ENCODE measurements at places on chromosomes 2 and 18.

GRCh38 chr2:216539791-216540241 lies 41.2 kb downstream of the RPL37A start:
- peak; percentile 35 for DNase-seq

DNA sequence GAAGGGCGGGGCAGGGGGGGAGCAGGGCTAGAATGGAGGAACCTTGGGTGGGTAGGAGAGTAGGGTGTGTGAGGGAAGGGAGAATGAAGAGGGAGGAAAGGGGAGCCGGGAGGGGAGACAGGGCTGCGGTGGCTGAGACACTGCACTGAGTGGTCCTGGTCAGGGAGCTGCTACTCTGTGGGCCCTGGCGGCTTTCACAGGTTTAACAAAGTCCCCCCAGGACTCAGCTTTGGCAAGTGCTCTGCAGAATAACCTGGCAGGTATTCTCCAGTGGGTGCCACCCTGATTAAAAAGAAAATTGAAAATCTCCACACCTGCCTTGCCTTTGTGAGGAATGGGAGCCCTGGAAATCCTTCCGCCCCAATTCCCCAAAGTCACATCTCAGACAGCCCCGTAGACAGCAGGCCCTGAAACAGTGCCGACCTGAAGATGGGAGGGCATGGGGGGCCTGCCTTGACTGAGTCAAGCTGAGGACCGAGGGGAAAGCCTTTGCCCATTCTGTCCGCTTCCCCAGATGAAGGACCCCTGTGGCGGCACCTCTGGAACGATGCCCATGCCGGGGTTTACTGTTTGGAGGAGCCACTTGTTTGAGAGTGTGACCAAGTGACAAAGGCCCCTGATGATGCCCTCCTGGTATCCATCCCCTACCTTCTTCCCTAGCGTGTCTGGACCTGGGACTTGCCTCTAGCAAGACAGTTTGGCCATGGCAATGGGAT lies 43.6 kb upstream of the OTOS start:
- DNase-seq = no peak

DNA sequence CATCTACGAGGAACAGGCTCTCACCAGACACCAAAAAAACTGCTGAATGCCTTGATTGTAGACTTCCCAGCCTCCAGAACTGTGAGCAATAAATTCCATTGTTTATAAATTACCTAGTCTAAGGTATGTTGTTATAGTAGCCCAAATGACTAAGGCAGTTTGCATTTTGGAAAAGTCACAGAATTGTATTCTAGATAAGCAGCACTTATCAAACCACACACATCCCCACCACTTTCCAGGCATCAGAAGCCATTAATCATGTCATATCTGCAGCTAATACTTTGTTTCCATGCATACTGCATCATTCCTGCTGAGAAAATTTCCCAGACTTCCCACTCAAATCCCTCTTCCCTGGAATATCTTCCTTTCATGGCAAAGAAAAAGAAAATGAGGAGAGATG lies 187.2 kb downstream of the INO80D start:
- no peak for DNase-seq

GRCh38 chr2:85132834-85133637 lies at the start of gene TCF7L1:
Gene TCF7L1 (plus strand): TSS chr2:85133392. CDS start chr2:85133685, 293 bp downstream.
- DNase-seq = peak; percentile 96

DNA sequence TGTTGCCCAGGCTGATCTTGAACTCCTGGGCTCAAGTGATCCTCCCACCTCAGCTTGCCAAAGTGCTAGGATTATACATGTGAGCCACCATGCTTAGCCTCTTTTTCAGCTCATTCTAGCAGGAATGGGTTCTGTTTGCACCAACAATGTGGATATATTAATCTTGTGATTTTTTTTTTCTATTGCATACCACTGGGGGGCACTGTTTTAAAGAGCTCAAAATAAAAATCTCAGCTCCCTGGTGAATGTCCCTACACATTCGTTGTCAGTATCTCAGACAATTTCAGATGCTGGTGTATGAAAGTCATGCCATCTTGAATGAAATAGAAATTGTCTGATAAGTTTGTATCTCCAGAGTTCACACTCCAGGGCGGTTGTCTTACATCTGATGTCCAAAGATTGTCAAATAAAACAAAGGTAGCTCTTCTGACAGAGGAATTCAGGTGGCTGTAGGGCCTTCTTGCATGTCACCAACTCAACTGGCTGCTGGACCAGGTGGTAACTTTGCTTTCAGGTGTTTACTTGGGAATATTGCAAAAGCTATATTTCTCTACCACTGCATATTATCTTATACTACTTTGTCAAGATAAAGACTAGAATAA lies 3.1 kb upstream of the MATN3 start:
- peak; percentile 71 for DNase-seq

DNA sequence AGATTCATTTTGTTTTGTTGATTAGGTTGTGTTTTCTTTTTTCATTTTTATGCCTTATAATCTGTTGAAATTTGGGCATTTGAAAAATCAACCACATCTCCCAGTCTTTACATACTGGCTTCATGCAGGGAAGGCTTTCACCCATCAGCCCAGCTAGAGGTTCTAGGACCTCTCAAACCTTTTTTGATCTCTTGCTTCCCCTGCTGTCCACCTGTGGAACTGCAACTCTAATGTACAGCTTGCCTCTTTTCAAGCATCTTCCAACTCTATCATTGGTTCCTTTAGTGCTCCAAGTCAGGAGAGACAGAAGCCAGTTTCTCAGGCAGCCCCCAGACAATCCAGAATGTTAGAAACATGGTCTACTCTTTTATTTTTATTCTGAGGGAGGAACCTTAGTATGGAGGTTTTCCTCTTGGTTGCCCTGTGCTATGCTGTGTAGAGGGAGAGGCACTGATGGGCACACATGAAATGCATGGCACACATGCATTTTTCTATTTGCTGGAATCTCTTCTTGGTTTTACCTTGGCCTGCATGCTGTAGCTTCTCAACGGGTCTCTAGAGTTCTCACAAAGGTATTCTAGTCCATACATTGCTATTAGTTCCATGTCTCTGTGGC lies 107.2 kb upstream of the L3MBTL4 start:
- peak; percentile 62 for DNase-seq

DNA sequence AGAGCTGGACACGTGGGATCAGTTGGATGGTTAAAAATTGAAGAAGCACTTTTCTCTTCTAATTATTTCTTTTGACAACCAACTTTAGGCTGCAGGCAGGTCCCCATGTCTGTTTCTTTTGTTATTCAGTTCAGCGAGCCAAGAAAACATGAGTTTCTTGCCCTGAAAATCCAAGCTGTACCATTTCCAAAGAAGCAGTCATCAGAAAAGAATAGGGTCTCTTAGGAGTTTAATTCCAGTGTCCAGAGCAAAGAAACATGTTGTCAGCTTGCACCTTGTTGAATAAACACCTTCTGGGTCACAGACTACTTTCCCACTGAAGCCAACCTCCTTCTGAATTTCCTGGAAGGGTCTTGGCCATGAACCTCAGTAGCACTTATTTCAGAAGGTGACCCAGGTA lies 170.5 kb upstream of the COPS8 start:
- no peak for DNase-seq

GRCh38 chr18:31356025-31356424 lies 20.6 kb upstream of the DSG4 start:
- no peak for DNase-seq

DNA sequence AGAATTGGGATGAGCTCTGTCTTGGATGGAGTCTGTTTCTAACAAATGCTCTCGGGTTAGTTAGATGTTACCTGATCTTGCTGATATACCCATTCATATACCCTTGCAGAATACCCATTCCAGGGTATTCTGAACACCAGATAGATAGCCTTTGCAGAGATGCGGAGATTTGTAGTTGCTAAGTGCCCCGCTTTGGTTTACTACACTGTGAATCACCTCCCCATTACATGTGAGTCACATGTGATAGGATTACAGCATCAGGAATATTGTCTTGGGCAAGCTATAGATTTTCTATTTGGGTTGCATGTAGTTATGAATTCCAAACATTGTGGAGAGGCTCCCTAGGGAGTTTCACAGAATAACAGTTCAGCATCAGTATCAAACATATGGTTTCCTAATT lies 3.8 kb downstream of the VSNL1 start:
- peak; percentile 17 for DNase-seq

DNA sequence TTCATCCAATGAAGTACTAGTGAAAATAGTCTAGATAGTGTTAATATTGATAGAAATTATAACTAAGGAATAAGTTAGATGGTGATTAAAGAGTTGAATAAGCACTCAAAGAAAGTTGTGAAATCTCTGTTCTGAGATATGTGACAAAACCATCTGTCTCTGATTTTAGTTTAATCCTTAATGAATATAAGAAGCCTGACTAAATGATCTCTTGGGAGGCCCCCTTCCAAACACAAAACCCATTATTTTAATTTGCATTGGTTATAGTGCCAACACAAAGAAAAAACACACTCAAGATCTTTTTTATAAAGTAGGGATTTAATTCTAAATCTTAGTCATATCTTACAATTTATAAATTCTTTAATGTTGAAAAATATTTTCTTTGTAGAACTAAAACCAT lies 34.0 kb downstream of the SCN2A start:
- no peak for DNase-seq

GRCh38 chr18:21912339-21913239 lies 172.0 kb downstream of the MIB1 start:
- DNase-seq = no peak

DNA sequence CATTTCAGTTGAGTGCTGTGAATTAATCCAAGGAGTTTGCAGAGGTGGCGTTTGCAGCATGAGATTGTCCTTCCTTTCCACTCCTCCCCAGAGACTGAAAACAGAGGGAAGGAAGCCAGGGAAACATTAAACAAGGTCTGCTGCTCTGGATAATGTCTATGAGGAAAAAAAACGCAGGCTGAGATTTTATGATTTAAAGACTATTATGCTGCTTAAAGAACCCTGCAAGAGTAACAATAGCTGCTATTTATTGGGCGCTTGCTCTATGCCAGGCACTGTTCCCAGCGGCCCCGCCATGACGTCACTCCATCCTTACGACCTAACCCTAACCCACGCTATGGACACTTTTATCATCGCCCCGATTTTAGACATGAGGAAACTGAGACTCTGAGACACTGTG lies 222.4 kb downstream of the BCL2 start:
- DNase-seq = no peak

- DNase-seq = no peak
These were observed 309.7 kb upstream of the LRRTM4 start for GRCh38 chr2:77831898-77832297.

DNA sequence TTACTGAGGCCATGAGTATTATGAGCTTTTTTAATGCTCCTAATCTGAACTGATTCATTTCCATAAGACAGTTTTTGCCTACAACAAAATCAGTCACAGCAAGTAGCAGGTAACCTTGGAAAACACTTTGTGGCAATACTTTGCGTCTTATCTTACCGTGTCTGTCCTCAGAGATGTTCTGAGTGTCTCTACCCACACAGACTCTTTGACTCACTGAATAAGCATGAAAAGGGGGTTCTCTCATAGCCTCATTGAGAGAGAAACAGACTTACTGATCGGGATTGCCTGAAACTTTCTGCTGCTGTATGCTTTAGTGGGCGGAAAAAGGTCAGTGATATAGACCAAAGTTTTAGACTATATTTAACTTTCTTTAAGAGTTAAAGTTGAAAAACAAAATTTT lies 92.6 kb downstream of the MYL12B start:
- DNase-seq = no peak

DNA sequence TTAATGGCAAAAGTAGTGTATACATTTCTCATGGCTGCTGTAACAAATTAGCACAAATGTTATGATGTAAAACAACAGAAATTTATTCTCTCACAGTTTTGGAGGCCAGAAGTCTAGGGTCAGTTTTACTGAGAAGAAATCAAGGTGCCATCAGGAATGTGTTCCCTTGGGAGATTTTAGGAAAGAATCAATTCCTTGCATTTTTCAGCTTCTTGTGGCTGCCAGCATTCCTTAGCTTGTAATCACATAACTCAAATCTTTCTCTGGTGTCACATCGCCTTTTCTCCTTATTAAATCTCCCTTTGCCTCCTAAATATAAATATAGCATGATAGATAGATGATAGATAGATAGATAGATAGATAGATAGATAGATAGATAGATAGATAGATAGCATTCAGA lies 307.0 kb upstream of the REG3G start:
- DNase-seq = peak; percentile 63

DNA sequence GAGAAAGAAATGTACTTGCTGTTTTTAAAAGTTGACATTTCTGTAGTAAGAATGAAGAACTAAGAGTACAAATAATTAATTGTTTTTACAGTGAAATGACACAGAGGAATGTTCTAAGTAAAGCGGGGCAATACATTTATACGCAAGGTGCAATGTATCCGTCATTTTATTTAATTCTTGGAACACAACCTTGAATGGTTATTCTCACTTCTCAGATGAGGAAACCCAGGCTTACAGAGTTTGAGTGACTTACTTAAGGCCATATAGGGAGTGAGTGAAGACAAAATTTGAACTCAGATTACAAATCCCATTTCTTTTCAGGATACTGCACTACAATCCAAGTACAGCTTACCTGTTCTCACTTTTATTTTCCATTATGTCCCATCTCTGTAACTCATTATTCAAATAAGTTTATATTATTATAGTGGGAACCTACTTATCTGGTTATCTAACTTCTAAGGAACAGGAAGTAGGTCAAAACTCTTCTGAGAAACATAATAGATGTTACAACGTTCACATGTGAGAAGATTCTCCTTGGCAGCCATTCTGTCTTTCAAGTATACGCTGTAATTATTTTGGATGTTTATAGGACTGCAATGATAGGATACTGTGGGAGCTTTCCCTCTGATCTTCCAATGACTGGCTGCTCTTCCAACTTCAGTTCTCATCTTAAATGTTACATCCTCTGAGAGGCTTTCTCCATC lies 12.3 kb upstream of the STK17B start:
- no peak for DNase-seq

- DNase-seq = no peak
These were observed 1.3 kb downstream of the HSPD1 start for GRCh38 chr2:197498235-197498936.

GRCh38 chr2:7956126-7956689 lies 725.6 kb upstream of the ID2 start:
- no peak for DNase-seq

DNA sequence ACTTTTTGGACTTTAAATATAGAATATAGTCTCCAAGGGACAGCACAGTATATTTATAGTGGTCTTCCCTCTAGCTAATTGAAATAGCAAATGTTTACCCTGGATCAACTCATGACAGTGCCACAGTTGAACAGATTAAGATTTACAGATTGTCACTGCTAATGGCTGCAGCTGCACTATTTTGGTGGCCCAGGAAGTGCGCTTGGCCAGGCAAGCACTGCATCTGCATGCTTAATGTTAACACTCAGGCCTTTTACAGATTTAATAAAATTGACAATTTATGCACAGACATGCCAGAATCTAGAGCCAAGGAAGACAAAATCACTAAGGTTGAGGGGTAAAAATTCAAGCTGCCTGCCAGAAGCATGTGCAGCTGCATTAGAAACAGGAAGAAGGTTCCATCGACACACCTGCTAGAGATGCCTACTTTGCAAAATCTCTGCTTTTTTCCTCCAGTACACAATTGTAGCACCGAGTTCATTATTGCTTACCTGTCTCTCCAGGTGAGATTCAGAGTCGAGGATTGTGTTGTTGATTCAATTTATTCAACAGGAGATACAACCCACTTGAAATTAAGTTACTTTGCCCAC lies 1042.3 kb upstream of the NRXN1 start:
- no peak for DNase-seq

- no peak for DNase-seq
These were observed 119.0 kb upstream of the KLHL14 start for GRCh38 chr18:32891797-32892196.
